ENCODE measurements at places on chromosomes 2 and 18.
A peak's percentile ranks its signal among the peaks of the same experiment; 100 is the strongest.

- no peak overlapping the region for H3K27ac ChIP-seq
- H3K4me3 ChIP-seq, result no peak overlapping the region
- no peaks in the 10 kb centered on the region for H3K36me3 ChIP-seq
These were observed 31.3 kb downstream of the EHD3 start for GRCh38 chr2:31265234-31265633.

DNA sequence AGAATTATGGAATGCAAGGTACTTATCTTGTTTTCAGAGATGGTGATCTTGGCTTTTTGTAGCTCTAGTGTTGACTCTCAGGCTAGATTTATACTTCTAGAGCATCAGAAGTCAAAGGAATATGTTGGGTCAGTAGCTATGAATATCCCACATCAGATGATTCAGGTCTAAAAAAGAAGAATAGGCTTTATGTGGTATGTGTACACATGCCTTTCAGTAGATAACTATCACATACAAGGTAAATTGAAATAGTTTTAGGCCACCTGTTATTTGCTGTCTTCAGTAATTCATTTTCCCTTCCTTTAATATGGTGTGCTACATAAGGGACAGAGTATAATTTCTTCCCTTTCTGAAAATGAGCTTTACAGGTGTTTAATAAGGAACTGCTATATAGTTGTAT is 142.4 kb downstream of the AGPS start:
- DNase-seq, result no peak
- H3K36me3 ChIP-seq, result no peaks in the 10 kb centered on the region
- no peaks in the 10 kb centered on the region for H3K27me3 ChIP-seq
- H3K4me1 ChIP-seq, result no peaks in the 10 kb centered on the region

- no peak overlapping the region for H3K4me3 ChIP-seq
- H3K36me3 ChIP-seq, result no peaks in the 10 kb centered on the region
- no peak overlapping the region for H3K27ac ChIP-seq
- no peaks in the 10 kb centered on the region for H3K27me3 ChIP-seq
These were observed 35.1 kb upstream of the CD8A start for GRCh38 chr2:86825693-86826381.

GRCh38 chr2:113686537-113686936 is 59.5 kb downstream of the RABL2A start:
- no peaks in the 10 kb centered on the region for H3K4me1 ChIP-seq
- H3K27ac ChIP-seq, result no peak overlapping the region
- no peak for DNase-seq
- no peaks in the 10 kb centered on the region for H3K36me3 ChIP-seq
- H3K4me3 ChIP-seq, result no peak overlapping the region

- DNase-seq, result no peak
- H3K27ac ChIP-seq, result no peak overlapping the region
- H3K4me3 ChIP-seq, result no peak overlapping the region
- no peaks in the 10 kb centered on the region for H3K36me3 ChIP-seq
- H3K4me1 ChIP-seq, result peaks cover 12% of the 10 kb centered on the region
These were observed 47.1 kb downstream of the SLC4A1AP start for GRCh38 chr2:27710640-27711430.

- H3K4me3 ChIP-seq, result no peak overlapping the region
- H3K27me3 ChIP-seq, result no peaks in the 10 kb centered on the region
- H3K27ac ChIP-seq, result no peak overlapping the region
- DNase-seq, result no peak
- H3K36me3 ChIP-seq, result no peaks in the 10 kb centered on the region
These were observed 1091.5 kb upstream of the CHAC2 start for GRCh38 chr2:52676056-52676455.

DNA sequence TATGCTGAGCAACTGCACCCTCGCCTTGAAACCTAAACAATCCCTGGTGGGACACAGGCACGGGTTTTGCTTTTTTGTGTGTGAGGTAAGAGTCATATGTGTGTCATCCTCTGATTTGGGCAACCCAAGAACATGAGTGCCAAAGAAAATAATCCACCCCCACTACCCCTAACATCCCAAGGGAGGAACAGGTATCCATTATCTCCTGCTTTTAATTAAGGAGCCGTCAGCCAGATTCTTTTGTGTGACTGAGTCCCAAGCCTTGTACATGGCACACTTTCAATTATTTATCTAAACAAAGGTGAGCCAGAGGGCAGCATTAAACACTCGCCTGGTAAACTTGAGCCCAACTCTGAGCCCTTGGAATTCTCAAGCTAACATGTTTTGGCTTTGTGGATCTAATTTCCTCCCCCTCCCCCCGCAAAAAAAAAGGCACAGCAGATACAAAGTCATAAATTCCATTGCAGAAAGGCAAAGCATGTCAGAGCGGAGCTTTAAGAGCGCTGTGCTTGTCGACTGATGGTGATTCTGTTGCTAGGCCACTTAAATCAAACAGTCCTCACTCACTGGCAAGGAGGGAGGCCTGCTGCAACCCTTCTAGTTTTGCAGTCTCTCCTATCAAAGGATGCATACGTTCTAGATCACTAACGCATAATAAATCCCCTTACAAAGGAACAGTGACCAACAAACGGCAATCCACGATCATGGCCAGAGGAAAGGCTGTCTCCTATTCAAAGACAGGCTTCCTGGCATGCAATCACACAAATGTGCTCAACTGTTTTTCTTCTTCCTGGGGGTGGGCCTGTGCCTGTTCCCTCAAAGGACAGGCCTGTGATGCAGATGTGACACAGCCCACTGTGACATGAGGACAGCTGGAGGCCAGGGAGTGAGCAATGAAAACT is 143.5 kb upstream of the LMAN1 start:
- H3K27me3 ChIP-seq, result no peaks in the 10 kb centered on the region
- H3K27ac ChIP-seq, result no peak overlapping the region
- peaks cover 10% of the 10 kb centered on the region for H3K4me1 ChIP-seq
- H3K36me3 ChIP-seq, result no peaks in the 10 kb centered on the region

DNA sequence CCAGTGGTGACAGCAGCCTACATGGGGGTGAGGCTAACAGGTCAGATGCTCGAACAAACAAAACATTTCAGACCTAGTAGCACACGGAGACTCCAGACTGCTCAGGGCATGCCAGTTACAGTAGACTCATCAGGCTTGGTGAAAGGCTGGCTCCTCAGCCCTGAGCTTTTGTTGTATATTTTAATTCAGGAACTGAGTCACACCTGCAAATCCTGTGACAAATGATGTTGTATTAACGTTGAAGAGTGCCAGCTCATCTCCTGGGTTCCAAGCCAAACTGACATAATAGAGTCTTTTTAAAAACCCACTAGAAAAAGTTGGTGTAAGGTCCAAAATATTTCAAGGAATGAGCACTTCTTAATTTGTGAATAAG is 65.3 kb downstream of the C1D start:
- no peak for DNase-seq
- H3K36me3 ChIP-seq, result no peaks in the 10 kb centered on the region
- H3K4me1 ChIP-seq, result no peaks in the 10 kb centered on the region
- no peak overlapping the region for H3K4me3 ChIP-seq
- no peaks in the 10 kb centered on the region for H3K27me3 ChIP-seq
- no peak overlapping the region for H3K27ac ChIP-seq

DNA sequence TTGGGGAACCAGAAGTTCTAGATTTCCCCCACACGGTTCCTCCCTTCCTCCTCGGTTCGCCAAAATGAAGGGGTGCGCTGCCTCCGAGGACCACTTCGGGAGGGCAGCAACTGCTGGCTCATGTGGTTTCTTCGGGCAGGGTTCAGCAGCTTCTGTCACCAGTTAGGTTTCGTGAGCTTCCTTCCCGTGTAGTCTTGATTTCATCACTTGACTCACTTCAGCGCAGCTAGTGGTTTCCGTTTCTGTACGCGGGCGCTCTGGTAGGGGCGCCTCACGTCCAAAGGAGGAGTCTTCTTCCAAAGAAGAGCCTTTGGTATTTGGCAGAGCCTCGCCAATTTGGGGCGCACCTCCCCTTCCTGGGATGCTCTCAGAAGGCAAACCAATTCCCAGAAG is 485 bp upstream of the GALNT3 start:
- peak; percentile 59 for DNase-seq
- no peaks in the 10 kb centered on the region for H3K4me1 ChIP-seq
- H3K27ac ChIP-seq, result peak overlapping the region; percentile 92
- no peaks in the 10 kb centered on the region for H3K27me3 ChIP-seq
- H3K36me3 ChIP-seq, result no peaks in the 10 kb centered on the region

DNA sequence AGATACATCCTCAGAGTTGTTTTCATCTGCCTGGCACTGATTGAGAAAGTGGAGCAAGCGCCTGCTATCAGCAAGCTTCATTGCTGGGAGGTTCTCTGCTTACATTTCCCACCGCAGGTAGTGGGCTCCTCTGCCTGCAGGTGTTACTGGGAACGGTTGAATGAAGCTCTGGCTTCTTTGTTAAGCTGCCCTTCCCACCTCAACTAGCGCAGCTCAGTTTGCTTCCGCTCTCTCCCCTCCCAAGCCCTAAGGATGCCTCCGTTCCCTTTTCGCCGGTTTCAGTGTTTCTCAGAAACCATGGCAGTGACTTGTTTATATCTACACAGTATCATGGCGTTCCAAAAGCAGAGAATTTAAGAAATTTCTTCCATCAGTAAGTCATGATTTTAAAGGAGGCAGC is 72.2 kb upstream of the B3GNT7 start:
- no peaks in the 10 kb centered on the region for H3K4me1 ChIP-seq
- no peak overlapping the region for H3K27ac ChIP-seq
- no peak overlapping the region for H3K4me3 ChIP-seq

DNA sequence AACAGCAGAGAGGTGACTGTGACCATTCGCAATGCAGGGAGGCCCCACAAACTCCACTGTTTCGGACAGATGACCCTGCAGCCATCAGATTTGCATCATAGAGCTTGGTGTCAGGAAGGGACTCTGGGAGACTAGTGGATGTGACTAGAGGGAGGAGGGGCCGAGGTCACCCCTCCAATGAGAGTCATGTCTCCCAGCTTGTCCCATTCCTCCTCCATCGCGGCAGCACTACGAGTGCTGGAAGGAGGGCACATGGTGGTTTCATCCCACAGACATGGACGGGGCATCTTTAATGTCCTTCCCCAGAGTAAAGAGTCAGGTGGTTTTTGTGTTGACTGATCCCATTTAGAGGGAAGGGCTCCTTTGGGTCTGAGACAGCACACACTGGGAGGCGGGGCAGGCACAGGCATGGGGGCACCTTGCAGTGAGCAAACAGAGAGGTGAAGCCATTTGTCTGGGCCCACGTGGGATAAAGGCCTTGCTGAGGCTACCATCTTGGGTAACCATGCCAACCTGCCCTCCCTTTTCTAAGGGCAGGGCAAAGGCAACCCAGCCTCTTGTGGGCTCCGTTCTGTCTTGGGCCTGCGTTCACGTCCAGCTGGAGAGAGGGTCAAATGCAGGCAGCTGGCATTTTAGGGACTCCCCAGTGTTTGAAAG is 208.1 kb downstream of the ASB1 start:
- H3K27me3 ChIP-seq, result no peaks in the 10 kb centered on the region
- no peaks in the 10 kb centered on the region for H3K36me3 ChIP-seq
- H3K4me1 ChIP-seq, result no peaks in the 10 kb centered on the region
- no peak overlapping the region for H3K4me3 ChIP-seq
- no peak overlapping the region for H3K27ac ChIP-seq

DNA sequence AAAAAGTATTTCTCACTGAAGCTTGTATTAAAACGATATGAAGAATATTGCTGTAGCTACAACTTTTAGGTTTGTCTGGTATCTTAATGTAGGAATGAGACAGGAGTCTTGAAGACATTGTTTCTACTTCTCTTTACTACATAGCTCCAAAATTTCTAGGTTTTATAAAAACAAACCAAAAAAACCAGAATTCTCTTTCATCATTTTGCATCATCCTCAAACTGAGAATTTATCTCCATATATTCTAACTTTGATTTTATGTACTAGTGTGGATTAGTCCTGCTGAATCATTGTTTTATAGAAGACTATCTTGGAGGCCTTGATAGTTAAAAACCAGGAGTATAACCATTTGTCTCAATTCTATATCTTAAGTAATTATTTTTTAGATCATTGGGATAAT is 100.2 kb downstream of the ICA1L start:
- H3K4me1 ChIP-seq, result no peaks in the 10 kb centered on the region
- no peak overlapping the region for H3K27ac ChIP-seq
- no peak for DNase-seq
- no peaks in the 10 kb centered on the region for H3K27me3 ChIP-seq
- H3K36me3 ChIP-seq, result no peaks in the 10 kb centered on the region
- no peak overlapping the region for H3K4me3 ChIP-seq

All from thyroid gland (tissue), 4 donors.